ENCODE measurements at places on chromosomes 3 and 15.
A peak's percentile ranks its signal among the peaks of the same experiment; 100 is the strongest.

DNA sequence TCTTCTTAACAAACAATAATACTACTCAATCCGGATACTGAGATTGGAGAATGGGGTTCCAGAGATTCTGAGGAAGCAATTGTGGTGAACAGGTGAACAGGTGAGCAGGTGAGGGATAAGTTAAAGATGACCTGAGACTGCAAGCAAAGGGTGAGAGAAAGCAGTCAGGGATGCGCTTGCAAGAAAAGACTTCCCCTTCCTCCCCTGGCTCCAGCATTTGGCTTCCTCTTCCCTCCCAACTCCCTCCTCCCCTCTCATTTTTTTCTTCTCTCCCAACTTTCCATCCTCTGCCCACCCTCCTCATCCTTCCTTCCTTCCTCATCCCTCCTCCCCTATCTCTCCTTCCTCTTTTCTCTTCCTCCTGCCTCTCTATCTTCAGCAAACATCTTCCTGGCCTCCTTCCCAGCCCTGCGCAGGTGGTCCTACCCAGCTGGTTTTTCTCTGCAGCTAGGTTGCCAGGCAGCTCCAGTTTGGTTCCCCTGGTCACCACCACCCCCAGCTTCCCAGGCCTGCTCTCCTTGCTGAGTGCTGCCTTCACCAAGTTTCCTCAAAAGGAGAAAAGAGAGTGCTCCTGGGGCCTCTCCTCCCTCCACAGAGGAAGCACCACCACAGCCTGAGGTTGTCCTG lies 10.4 kb upstream of the VIPR1 start:
- no peaks in the 10 kb centered on the region for H3K4me1 ChIP-seq
- H3K27me3 ChIP-seq: peaks cover 14% of the 10 kb centered on the region
- DNase-seq: no peak
- no peak overlapping the region for H3K27ac ChIP-seq

- no peak for DNase-seq
- H3K27me3 ChIP-seq: peaks cover 2% of the 10 kb centered on the region
- H3K36me3 ChIP-seq: no peaks in the 10 kb centered on the region
Observed at GRCh38 chr15:66784174-66784573, 82.1 kb downstream of the SMAD6 start.

GRCh38 chr3:194687638-194688199 lies 2.0 kb downstream of the FAM43A start:
- DNase-seq: peak; percentile 78
- peaks cover 42% of the 10 kb centered on the region for H3K4me1 ChIP-seq
- peaks cover 61% of the 10 kb centered on the region for H3K27me3 ChIP-seq
- H3K27ac ChIP-seq: no peak overlapping the region
- peak overlapping the region; percentile 89 for H3K4me3 ChIP-seq

DNA sequence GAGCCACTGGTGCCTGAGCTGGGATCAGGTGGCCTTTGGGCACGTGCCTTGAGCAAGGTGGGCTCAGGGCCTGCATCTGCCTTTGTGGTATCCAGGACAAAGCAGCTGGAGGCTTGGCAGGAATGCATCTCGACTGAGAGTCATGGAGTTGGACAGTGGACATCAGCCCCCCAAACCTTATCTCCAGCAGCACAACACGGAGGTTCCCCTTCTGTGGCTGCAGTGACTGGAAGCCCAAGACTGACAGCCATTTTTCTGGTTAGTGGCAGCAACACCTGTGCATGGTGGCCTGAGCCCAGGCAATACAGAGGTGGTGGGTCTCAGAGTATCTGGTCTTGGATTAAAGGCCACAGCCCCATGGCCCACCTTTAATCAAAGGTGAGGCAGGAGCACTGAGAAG lies 27.8 kb upstream of the TSEN2 start:
- no peaks in the 10 kb centered on the region for H3K27me3 ChIP-seq
- no peak for DNase-seq
- H3K36me3 ChIP-seq: no peaks in the 10 kb centered on the region
- H3K27ac ChIP-seq: no peak overlapping the region
- H3K4me1 ChIP-seq: no peaks in the 10 kb centered on the region

DNA sequence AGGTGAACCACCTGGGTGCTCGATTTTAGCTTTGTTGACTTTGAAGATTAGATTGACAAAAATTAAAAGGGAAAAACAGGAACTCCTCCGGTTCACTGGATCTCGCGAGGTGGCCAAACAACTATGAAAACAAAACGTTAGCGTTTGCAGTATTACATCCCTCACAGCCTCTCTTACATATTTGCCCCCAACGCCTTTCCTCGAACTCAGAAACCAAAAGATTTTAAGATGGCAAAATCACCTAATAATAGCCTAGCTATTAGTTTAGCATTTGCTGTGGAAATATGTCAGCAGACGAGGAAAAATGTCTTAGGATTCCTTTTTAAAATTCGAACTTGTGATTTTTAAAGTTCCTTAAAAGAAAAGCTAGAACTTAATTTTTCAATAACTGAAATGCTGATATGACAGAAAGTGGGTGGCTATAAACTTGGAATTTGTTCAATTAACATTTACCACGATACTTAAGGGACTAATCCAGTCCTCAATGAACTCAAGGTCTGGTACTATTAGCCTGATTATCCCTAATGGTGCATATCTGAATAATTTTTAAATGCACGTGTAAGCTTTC lies 491 bp upstream of the SENP7 start:
- peak overlapping the region; percentile 100 for H3K4me3 ChIP-seq
- no peak for DNase-seq
- H3K36me3 ChIP-seq: peaks cover 19% of the 10 kb centered on the region
- H3K27ac ChIP-seq: peak overlapping the region; percentile 99

- H3K4me1 ChIP-seq: peaks cover 16% of the 10 kb centered on the region
- no peak for DNase-seq
- H3K36me3 ChIP-seq: peaks cover 53% of the 10 kb centered on the region
- peak overlapping the region; percentile 10 for H3K4me3 ChIP-seq
- H3K27me3 ChIP-seq: no peaks in the 10 kb centered on the region
- peak overlapping the region; percentile 23 for H3K27ac ChIP-seq
Observed at GRCh38 chr15:49286649-49287404, 116.8 kb downstream of the GALK2 start.

GRCh38 chr15:34721802-34722438 lies 32.9 kb downstream of the GJD2 start:
- no peak overlapping the region for H3K4me3 ChIP-seq
- no peaks in the 10 kb centered on the region for H3K4me1 ChIP-seq
- H3K27me3 ChIP-seq: peaks cover 60% of the 10 kb centered on the region
- H3K27ac ChIP-seq: no peak overlapping the region

DNA sequence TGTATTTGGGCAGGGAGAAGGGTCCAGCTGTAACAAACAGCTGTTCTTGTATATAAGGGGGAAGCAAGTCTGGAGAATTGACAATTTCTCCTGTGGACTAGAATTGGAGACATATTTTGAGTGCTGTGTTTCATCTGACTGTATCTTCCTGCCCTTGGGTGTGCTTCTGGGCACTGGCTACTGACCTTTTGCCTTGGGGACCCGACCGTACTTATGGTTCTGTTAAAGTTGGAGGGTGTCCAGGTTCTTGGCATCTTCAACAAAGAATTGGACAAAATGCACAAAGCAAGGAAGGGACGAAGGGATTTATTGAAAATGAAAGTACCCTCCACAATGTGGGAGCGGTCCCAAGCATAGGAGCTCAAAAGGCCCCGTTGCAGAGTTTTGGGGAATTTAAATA lies 31.0 kb downstream of the MAP2K1 start:
- H3K27me3 ChIP-seq: no peaks in the 10 kb centered on the region
- DNase-seq: no peak
- H3K4me1 ChIP-seq: peaks cover 37% of the 10 kb centered on the region
- H3K27ac ChIP-seq: peak overlapping the region; percentile 11

GRCh38 chr3:158709666-158710083 lies 22.6 kb downstream of the RARRES1 start:
- no peak overlapping the region for H3K27ac ChIP-seq
- H3K36me3 ChIP-seq: peaks cover 20% of the 10 kb centered on the region
- H3K4me1 ChIP-seq: peaks cover 5% of the 10 kb centered on the region
- no peak overlapping the region for H3K4me3 ChIP-seq
- no peak for DNase-seq

GRCh38 chr3:110332629-110333028 lies 739.0 kb upstream of the NECTIN3 start:
- no peaks in the 10 kb centered on the region for H3K4me1 ChIP-seq
- no peak for DNase-seq
- no peak overlapping the region for H3K4me3 ChIP-seq
- H3K27me3 ChIP-seq: no peaks in the 10 kb centered on the region
- H3K27ac ChIP-seq: no peak overlapping the region

DNA sequence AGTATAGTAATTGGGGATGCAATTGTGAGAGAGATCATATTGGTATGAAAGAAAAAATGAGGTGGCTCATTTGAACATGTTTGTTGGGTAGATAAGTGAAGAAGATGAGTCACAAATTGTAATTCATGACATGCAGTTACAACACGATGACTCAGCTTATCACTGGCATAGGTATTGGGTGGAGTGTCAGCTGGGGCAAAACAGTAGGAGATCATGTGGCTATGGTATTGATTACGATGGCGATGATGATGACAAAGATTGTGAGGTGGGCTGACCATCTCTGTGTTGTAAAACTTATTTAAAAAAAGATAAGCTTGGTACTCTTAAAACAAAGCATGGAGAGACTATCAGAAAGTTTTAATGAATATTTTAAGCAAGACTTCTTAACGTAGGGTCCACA lies 11.6 kb upstream of the DPH6 start:
- H3K27ac ChIP-seq: no peak overlapping the region
- H3K4me1 ChIP-seq: peaks cover 2% of the 10 kb centered on the region
- H3K36me3 ChIP-seq: no peaks in the 10 kb centered on the region
- H3K27me3 ChIP-seq: no peaks in the 10 kb centered on the region

- no peak overlapping the region for H3K4me3 ChIP-seq
- H3K36me3 ChIP-seq: no peaks in the 10 kb centered on the region
- no peak for DNase-seq
- no peak overlapping the region for H3K27ac ChIP-seq
- H3K4me1 ChIP-seq: peaks cover 3% of the 10 kb centered on the region
Observed at GRCh38 chr15:39592500-39592899, 11.6 kb downstream of the THBS1 start.

- no peaks in the 10 kb centered on the region for H3K4me1 ChIP-seq
- no peak overlapping the region for H3K27ac ChIP-seq
- DNase-seq: no peak
- H3K36me3 ChIP-seq: no peaks in the 10 kb centered on the region
Observed at GRCh38 chr3:58645726-58646125, 20.8 kb downstream of the FAM3D start.

DNA sequence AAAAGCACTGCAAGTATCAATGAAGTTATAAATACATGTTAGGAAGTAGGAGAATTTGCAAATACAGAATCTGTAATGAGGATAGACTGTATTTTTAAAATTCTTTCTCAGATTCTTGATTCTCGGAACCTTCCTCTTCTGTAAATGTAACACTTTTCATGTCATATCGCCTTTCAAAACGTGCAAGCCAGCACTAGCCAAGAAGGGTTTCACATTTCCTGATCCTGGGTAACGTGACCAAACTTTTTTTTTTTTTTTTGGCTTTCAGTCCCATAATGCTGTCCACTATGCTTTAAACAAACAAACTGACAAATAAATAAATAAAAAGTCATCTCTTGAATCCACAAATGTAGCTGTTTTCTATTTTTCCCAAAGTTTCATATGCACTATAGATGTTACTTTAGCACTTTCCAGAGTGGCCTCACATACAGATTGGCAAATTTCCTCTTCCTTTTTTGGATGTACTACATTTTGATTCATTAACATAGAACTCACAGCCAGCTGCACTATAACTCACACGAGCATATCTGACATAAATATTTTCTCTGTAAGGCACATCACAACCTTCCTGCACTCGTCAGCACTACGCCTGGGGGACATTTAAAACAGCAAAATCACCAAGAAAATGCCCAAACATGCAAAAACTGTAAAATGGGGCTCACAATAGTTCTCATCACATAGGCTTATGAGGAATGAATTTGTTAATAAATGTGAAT lies 208.1 kb downstream of the OSBPL10 start:
- peaks cover 12% of the 10 kb centered on the region for H3K4me1 ChIP-seq
- no peak overlapping the region for H3K4me3 ChIP-seq
- H3K27me3 ChIP-seq: no peaks in the 10 kb centered on the region

- no peaks in the 10 kb centered on the region for H3K27me3 ChIP-seq
- peak overlapping the region; percentile 77 for H3K4me3 ChIP-seq
- H3K4me1 ChIP-seq: peaks cover 42% of the 10 kb centered on the region
- H3K27ac ChIP-seq: peak overlapping the region; percentile 86
Observed at GRCh38 chr3:196624907-196625306, 14.6 kb upstream of the NRROS start.

DNA sequence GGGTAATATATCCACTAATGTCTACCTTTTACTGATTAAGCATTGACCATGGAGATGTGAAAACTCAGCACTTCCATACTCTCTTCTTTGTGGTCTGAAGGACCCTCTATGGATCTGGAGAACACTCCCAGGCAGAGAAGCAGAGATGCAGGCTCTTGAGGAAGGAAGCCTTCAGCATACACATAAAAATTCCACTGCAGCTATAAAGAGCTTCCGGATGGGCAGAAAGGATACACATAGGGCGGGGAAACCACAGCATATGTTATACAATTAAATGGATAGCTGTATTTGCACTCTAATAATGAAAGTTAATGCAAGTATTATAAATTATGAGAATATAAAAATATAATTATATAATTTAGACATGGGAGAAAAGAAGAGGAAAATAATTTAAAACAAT lies 1258.2 kb upstream of the ALCAM start:
- no peak overlapping the region for H3K4me3 ChIP-seq
- H3K36me3 ChIP-seq: no peaks in the 10 kb centered on the region
- H3K27me3 ChIP-seq: no peaks in the 10 kb centered on the region

- H3K27me3 ChIP-seq: peaks cover 6% of the 10 kb centered on the region
- H3K36me3 ChIP-seq: no peaks in the 10 kb centered on the region
- DNase-seq: no peak
- H3K27ac ChIP-seq: no peak overlapping the region
Observed at GRCh38 chr15:69610277-69610676, 157.7 kb downstream of the RPLP1 start.

GRCh38 chr3:186225603-186226002 lies 116.7 kb upstream of the ETV5 start:
- H3K36me3 ChIP-seq: no peaks in the 10 kb centered on the region
- H3K27ac ChIP-seq: no peak overlapping the region
- no peak for DNase-seq

- no peak for DNase-seq
- no peak overlapping the region for H3K27ac ChIP-seq
- peak overlapping the region; percentile 46 for H3K4me3 ChIP-seq
- no peaks in the 10 kb centered on the region for H3K36me3 ChIP-seq
- H3K4me1 ChIP-seq: peaks cover 7% of the 10 kb centered on the region
- H3K27me3 ChIP-seq: peaks cover 13% of the 10 kb centered on the region
Observed at GRCh38 chr15:33068007-33068481, 126.5 kb downstream of the FMN1 start.

DNA sequence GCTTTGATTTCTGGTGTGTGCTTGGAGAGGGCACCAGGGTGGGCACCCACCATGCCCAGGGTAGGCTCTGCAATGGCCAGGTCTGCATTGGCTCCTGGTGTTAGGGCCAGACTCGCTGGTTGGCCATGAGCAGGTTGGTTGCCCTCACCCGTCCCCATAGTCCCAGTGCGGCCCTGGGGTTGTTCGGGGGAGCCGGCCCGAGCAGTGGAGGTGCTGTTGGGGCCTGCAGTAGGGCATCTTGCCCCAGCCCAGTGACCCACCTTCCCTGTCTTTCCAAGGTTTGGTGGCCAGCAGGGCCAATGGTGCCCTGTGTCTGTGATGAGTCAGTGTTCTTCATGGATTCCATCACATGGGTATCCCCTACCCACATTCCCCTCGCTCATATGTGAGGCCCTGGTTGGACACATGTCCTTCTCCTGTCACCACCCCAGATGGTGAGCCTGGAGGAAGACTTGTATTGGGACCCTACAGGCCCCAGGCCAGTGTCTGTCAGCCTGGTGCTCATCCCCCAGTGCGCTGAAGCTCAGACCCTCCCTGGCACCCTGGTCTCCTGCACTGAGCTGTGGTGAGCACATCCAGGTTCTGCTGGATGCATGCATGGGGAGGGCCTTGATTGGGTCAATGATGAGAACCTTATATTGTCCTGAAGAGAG lies 190.1 kb downstream of the UBE3A start:
- H3K27me3 ChIP-seq: no peaks in the 10 kb centered on the region
- no peaks in the 10 kb centered on the region for H3K36me3 ChIP-seq
- no peak overlapping the region for H3K4me3 ChIP-seq
- DNase-seq: no peak
- no peaks in the 10 kb centered on the region for H3K4me1 ChIP-seq
- H3K27ac ChIP-seq: no peak overlapping the region
